ENCODE measurements at places on chromosomes 4 and X.

- no peak for DNase-seq
Measured at GRCh38 chr4:149980121-149980682, 98.0 kb upstream of the DCLK2 start.

DNA sequence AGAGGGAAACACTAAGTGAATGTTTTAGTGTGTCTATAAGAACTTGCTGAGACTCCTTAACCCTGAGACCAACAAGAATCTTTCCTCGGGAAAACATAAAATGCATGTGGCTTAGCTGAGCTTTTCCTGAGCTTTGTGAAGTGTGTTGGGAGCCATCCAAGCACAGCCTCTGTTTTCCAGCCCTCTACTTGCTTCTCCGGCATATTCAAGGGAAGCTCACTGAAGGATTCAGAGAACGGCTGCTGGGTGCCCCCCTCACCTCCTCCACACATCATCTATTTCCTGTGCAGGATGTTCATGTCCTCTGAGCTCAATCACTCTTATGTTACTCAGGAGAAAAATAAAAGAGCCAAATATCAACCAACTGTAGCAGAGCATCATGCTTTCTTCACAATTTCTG is 492.1 kb downstream of the IL15 start:
- DNase-seq, result no peak

GRCh38 chrX:103565752-103566151 is 19.6 kb upstream of the TCEAL4 start:
- no peak for DNase-seq

- no peak for DNase-seq
Measured at GRCh38 chr4:104416725-104417356, 77.9 kb downstream of the CXXC4 start.

DNA sequence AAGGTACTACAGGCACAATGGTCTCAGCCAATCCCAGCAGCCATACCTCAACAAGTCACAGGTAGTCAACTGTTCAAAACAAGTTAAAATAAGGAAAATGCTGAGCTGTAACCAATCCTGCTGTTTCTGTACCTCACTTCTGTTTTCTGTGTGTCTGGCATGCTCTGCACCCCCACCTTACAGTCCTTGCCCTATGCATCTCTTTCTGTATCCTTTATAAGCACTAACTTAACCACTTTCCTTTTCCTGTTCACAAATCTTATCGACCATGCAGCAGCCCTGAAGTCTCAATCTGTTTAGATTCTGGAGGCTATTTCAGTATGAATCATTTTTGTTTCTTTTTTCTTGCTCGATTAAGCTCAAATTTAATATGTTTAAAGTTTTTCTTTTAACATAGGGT is 12.5 kb upstream of the FAM13A start:
- no peak for DNase-seq

- DNase-seq, result no peak
Measured at GRCh38 chr4:121900132-121900983, 30.1 kb upstream of the BBS7 start.

GRCh38 chrX:114201622-114202021 is 382.3 kb upstream of the HTR2C start:
- no peak for DNase-seq

DNA sequence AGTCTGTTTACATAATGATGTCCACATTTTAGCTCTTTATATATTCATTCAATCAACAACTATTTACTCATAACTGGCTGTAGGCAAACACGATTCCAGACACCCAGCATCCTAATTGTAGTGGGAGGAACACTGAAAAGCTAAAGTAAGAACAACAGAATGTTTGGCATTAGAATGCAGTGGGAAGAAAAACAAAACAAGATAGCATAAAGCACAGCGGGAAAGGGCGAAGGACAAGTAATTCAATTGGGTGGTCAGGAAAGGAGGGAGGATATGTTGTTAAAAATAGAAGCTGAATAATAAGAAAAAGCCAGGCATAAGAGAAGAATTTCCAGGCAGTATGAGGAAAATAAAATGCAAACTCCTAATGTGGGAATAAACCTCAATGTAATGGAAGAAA is 189.5 kb upstream of the FAT4 start:
- no peak for DNase-seq

DNA sequence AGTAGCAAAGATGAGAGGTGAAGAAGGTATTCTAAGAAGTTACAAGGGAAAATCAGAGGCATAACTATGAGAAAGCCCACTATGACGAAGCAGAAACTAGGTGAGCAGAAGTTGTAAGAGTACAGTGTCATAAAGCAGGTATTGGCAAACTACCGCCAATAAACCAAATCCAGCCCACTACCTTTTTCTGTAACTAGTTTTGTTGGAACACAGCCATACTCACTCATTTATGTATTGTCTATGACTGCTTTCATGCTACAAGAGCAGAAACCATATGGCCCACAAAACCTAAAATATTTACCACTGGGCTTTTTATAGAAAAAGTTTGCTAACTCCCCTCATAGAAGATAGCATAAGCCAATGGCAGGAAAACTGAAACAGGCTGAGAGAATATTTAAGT is 31.8 kb upstream of the ZCCHC13 start:
- no peak for DNase-seq

GRCh38 chr4:40270609-40271008 is 64.5 kb upstream of the CHRNA9 start:
- no peak for DNase-seq
